ENCODE measurements at places on chromosomes 12 and 14.

GRCh38 chr14:72024043-72024407, 91.8 kb downstream of the RGS6 start:
- no peak for DNase-seq

- DNase-seq, result no peak
Observed at GRCh38 chr14:44701563-44702263, 194.6 kb upstream of the FSCB start.

DNA sequence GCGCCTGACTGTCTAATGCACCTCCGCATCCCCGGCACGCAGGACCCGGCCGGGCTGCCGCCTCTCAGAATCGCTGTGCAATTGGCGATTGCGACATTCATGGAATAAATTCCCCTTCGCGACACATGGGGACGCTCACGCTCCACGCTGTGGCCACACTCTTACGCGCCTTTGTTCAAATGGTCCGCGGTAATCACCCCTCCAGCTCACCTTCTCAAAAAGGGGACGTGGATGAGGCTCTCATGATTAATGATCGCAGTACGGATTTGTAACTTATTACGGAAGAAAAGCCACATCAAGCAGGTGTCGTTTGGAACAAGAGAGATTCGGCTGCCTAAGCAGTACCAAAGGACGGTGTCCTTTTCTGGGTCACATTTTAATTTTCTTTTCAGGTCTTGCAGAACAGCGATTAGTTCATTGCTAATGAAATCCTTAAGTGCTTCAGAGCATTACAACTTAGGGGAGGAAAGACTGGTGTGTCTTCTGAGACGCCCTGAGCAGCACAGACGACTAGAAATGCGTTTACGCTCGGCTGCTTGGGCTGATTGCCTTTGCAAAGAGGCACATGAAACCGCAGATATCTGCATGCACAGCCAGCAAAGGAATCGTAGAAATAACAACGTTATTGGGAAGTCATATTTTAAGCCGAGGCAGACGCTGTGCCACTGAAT, 37.3 kb upstream of the ADGRD1 start:
- no peak for DNase-seq

DNA sequence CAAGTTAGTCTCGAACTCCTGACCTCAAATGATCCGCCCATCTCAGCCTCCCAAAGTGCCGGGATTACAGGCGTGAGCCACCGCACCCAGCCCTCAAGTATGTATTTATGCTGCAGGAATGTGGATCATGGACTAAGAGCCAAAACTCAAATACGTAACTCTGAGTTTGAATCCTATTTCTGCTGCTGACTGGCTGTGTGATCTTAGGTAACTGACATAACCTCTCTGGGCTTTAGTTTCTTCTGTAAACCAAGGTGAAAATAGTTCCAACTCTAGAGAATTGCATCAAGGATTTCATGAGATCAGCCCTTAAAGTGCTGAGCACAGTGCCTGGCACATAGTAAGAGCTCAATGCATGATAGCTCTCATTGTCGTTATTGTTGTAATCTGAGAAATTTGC, 37.4 kb downstream of the HSPB8 start:
- no peak for DNase-seq

GRCh38 chr12:106758349-106759110, 16.0 kb upstream of the RIC8B start:
- DNase-seq, result no peak

- no peak for DNase-seq
Observed at GRCh38 chr12:32290411-32290810, 108.9 kb upstream of the FGD4 start.

- DNase-seq, result no peak
Observed at GRCh38 chr12:29889737-29890136, 106.0 kb upstream of the TMTC1 start.

DNA sequence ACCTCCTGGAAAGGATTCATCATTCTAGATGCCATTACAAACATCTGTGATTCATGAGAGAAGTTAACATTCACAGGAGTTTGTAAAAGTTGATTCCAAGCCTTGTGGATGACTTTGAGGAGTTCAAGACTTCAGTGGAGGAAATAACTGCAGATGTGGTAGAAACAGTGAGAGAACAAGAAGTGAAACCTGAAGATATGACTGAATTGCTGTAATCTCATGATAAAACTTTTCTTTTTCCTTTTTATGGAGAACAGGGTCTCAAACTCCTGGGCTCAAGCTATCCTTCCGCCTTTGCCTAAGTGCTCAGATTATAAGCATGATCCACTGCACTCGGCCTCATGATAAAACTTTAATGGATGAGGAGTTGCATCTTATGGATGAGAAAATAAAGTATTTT, 64.5 kb upstream of the GTF2A1 start:
- no peak for DNase-seq

DNA sequence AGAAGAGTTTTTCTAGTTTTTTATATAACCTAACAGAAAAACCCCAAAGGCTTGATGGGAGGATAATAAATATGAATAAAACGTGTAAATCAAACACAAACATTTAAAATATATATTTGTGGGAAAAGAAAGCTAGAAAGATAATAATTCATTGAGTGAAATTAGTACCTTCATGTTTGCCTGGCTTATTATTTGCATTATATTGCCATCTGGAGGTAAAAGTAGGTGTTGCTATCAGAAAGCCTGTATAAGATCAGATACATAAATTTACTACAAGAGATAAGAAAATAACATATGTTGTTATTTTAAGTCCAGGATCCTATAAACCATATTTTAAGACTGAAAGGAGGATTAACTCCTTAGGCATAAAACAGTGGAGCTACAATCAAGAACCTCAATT, 77.7 kb downstream of the NTS start:
- DNase-seq, result no peak

- DNase-seq, result no peak
Observed at GRCh38 chr12:53186745-53187144, 6.0 kb upstream of the CSAD start.

GRCh38 chr12:129226851-129227250, 373.6 kb downstream of the GLT1D1 start:
- no peak for DNase-seq

DNA sequence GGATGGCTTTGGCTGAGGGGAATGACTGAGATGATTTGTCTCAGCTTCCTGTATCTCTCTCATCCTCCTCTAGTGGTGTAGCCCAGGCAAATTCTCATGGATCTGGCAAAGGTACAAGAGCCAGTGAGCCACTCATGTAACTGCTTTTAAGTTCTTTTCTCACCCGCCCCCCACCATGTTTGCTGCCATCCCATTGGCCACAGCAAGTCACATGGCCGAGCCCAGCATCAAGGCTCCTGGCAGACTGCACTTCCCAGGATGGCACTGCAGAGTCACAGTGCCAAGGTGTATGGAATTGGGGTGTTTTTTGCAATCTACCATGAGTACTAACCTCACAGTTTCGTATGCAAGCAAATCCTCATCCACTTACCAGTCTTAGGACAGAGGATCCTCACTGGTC, 50.9 kb downstream of the CHST11 start:
- no peak for DNase-seq

GRCh38 chr12:42786400-42787148, 197.0 kb upstream of the PRICKLE1 start:
- no peak for DNase-seq

- DNase-seq, result peak; percentile 17
Observed at GRCh38 chr14:104724407-104724980, 465 bp downstream of the ADSS1 start.

DNA sequence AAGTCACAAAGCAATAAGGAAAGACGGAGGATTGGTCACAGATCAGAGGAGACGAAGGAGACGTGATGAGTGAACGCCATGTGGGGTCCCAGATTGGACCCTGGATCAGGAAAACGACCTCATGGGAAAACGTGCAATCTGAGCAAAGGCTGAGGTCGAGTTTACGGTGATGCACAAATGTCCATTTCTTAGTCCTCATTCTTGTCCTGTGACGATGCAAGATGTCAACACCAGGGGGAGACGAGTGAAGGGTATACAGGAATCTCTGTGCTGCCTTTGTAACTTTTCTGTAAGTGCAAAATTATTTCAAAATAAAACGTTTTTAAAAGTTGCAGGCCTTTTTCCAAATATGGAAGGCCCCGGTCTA, 329.8 kb downstream of the MED13L start:
- DNase-seq, result no peak

GRCh38 chr14:105041841-105042765, 21.2 kb upstream of the CDCA4 start:
- no peak for DNase-seq

GRCh38 chr12:61044766-61045165, 1215.4 kb upstream of the USP15 start:
- DNase-seq, result no peak

DNA sequence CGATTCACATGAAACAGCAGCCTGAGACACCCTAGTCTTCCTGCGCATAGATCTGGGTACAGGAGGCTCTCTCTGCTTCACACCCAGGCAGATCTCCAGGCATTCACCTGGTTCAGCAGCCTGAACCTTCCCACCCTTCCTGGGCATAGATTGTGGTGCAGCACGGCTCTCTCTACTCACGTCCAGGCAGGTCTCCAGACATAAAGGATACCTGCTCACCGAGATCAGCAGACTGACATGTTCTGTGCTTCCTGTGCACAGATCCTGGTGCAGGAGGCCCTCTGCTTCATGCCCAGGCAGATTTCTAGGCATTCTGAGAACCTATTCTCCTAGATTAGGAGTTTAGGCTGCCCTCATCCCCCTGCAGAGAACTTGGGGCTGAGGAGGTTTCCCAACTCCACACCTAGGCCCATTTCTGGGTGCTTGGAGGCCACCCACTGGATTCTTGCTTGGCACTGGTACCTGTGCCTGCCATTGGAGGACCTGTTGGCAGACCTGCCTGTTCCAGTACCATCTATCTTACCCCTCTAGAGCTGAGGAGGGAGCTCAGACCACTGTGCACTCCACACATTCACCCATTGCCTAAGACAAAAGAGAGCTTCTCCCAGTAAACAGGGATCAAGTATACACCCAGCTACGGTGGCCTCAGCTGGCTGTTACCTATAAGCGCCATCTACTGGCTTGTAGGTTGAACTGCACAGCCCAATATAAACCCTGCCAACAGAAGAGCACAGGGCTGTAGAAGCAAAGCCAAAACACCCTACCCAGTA, 28.0 kb upstream of the GARIN6 start:
- no peak for DNase-seq

DNA sequence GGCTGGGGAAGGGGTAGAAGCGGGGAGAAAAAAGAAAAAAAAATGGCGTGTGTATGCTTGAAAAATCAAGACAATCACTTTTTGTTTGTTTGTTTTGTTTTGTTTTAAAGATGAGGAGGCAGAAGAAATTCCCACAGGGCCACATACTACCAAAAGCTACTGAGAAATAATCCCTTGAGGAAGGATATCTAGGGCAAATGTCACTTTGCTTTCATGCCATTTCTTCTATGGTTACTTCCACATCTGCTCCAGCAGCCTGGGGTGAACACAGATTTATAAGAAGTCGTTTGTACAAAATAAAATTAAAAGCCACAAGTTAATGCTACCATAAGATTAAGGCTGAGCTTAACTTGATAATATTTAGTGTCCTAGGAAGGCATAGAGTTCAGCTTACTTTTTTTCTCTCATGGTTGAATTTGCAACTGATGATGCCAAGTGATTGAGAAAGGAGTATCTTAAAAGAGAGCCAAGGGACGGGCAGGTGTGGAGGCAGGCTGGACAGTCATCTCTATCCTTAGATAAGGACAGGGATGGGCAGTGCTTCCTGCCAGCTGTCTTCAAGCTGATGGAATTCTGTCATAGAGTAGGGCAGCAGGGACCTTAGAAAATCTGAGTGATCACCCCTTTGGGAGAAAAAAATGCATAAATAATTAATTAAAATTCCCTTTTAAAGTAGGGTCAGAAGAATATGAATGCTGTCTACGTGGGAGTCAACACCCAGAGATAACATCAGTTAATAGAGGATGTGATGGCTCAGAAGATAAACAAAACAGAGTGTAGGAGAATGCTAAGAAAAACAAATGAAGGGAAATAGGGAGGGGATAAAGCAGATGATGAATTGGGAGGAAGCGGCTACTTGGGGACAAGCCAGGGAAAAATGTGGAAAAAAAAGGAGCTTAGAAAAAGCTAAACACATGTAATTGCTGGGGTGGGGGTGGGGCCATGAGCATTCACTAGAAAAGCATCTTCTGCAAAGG, 57.1 kb downstream of the DYRK2 start:
- no peak for DNase-seq

DNA sequence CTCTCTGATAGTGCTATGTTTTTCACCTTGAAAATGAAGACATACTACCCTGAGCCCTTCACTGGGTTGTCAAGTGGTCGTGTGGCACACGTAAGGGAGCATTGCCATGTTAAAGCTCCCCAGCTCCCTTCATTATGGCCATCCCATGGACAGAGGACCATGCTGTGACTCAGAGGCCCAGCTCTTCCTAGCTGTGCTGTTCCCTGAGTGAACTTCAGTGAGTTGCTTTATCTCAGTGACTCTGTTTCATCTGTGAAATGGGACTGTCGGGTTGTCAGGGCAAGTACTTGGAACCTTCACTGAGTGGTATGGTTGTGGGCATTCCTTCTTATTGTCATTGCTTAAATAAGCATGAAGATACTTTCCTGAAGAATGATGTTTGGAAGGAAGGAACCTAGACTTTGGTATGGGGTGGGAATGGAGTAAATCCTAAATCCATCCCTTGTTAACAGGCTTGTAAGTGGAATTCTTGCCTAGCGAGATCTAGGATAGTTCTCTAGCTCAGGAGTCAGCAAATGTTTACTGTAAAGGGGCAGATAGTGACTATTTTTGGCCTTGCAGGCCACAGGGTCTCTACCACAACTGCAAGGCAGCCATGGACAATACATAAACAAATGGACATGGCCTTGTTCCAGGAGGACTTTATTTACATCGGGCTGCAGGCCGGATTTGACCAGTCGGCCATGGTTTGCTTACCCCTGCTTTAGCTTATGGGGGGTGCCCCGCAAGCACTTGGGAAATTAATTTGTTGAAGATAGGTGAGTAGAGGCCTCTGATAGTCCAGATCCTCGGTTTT, 283.5 kb downstream of the ZFP36L1 start:
- no peak for DNase-seq

- no peak for DNase-seq
Observed at GRCh38 chr14:88352698-88353097, 29.6 kb upstream of the KCNK10 start.

DNA sequence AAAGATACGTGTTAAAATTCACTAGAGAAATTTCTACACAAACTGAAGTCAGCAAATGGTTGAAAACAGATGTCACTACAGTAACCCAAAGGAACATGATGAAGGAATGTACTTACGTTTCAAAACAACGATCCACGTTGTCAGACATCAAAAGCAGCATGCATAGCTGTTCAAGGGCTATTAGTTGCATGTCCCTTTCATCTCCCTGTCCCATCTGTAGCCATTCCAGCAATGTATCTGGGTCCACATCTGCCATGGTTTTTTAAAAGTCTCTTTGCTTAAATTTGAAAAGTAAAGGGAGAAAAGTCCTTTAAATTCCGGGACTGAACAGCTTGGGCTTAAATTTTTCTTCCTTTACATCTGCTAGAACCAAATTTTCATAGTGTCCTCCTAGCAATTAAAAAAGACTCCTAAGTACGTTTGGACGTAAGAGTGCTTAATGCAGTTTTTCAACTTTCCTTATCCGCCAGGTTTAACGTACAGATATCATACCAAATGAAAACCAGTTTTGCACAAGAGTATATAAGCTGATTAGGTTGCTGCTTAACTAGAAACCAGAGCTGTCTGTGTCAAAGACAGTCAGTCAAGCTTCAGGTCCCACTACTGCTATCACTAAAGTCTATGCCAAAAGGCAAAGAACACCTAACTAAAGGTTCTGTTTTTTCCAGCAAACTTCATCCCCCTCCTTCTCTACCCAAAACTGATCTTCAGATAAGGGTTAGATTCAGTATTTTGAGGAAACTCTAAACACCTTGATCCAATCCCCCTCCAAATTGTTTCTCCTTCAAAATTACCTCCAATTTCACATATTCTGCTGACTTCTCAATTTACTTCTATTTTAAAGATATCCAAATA, 1.7 kb downstream of the HECTD1 start:
- no peak for DNase-seq

GRCh38 chr12:10170216-10170615, 1.7 kb downstream of the OLR1 start:
- no peak for DNase-seq
